ENCODE measurements at places on chromosomes 11 and 22.
A peak's percentile ranks its signal among the peaks of the same experiment; 100 is the strongest.

GRCh38 chr11:62911137-62912130 lies 9.7 kb downstream of the CHRM1 start:
- DNase-seq, result no peak

DNA sequence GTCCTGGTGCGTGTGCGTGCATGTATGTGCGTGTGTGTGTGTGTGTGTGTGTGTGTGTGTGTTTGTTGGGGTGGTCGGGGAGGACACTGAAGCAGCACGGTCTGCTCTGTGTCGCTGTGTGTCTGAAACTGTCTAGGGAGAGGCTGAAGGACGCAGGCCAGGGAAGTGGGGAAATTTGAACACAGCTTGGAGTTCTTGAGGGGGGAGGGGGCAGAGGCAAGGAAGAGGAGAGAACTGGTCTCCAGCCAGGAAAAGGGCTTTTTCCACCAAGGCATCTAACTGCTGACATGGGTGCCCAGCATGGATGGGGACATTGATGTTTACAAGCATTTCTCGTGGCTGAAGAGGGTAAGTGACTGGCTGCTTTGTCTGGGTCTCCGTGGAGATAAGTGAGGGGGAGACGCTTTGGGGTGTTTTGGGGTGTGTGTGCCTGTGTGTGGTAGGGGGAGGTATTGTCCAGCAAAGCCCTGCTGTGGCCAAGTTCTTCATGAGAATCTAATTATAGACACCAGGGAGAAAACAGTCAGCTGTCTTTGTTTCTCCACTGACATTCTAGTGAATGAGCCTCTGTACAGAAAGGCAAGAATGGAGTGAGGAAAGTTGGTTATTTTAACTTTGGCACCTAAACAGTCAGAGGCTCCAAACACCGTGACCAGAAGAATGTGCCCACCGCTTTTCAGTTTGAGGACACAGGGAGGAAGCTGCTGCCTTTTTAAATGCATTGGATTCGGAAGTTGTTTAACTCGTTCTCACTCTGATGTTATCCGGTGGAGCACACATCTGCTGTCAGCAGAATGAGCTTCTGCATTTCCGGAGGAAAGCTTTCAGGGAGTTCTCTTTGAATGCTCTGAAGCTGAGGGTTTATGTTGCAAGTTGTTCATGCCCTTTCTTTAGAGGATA lies 63.7 kb downstream of the PPFIBP2 start:
- DNase-seq, result no peak

- DNase-seq, result no peak
Measured at GRCh38 chr22:17705951-17706900, 67.7 kb downstream of the BCL2L13 start.

DNA sequence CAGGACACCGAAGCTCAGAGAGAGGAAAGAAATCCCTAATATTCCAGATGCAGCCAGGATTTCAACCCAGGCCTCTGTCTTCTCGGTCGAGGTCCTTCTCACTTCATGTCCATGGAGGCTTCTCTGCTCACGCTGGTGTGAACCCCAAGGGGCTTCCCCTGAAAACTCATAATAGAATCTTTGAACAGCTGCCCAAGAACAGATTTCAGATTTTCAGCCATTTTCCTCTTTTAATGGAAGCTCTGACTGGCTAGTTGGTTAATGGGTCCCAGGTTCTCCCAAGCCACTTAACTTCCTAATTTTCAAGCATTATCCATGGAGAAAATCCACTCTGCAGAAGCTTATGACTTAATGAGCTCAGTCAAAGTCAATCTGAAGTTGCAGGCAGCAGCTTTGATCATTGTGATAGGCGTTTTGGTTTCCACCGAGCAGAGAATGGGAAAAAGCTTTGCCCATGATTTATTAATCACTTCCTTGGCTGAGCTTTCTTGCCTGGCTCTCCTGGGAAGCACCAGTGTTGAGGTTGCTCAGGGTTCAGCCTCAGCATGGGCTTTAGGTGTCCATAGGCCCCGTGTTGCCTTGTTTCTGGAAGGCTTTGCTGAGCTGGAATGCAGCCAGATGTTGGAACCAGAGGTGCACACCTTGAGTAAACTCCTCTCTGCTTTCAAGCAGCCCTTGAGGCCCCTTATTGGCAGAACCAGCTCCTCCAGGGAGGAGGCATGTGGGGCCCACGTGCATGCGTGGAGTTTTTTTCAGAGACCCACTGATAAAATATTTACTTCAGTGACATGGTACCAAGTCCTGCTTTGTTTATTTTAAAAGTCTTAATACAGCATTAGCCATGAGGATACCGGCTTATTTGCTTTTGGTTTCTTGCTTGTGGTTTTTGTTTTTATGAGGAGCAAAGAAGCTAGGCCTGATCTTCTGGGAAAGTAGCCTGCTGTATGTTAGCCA lies 25.5 kb downstream of the LDLRAD3 start:
- no peak for DNase-seq

- DNase-seq, result peak; percentile 2
Measured at GRCh38 chr11:73404048-73404447, 27.8 kb downstream of the RELT start.

GRCh38 chr11:46216765-46217089 lies 60.7 kb upstream of the CREB3L1 start:
- no peak for DNase-seq

DNA sequence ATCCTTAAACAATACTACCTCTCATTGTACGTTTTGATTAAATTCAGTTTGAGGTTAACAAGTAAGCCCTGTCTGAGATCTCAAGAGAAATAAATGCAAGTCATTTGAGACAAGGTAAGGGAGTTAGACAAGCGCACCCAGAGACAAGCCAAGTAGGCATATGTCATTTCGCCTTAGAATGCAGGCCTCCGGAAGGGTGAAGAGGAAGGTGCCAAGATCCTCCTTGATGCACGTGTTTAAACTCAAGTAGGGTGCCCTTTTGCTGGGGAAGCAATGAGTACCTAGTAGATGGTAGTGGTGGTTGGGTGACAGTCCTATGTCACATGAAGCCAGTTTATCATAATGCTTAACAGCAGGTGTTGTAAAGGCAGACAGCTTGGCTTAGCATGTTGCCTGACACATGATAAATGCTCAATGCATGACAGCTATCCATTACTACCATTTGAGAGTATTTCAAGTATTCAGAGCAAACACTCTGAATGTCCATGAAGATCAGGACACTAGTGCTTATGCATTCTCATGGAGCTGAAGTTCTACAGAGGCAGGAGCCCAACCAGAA lies 415.9 kb downstream of the TMEM135 start:
- DNase-seq, result no peak

DNA sequence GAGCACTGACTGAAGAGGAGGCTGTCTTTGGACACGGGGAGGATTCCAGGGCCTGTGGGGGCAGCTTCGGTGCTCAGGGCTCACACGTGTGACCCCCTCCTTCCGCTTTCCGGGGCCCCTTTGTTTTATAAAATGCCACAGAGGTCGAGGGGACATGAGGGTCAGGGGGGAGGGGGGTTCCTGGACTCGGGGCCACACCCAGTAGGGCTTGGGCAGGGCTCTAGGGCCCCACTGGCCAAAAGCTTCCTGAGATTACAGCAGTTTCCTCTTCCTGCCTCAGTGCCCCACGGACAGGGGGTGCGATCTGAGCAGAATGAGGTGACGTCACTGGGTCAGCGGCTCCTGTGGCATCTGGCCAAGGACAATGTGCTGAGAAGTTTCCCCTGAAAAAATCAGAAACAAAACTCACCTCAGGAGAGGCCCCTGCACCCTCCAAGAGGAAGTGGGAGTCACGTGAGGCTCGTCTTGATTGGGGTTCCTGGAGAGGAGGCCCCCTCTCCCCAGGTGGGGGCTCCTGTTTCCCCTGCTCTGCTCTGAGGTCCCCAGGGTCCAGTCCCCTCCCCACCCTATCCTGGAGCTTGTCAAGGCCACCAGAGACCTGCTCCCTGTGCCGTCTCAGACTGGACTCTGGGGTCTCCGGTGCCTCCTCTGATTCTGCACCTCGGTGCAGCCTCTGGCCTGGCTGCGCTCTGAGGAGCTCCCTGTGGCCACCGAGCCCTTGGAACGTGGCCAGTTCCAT lies 6.4 kb upstream of the IFITM3 start:
- no peak for DNase-seq

DNA sequence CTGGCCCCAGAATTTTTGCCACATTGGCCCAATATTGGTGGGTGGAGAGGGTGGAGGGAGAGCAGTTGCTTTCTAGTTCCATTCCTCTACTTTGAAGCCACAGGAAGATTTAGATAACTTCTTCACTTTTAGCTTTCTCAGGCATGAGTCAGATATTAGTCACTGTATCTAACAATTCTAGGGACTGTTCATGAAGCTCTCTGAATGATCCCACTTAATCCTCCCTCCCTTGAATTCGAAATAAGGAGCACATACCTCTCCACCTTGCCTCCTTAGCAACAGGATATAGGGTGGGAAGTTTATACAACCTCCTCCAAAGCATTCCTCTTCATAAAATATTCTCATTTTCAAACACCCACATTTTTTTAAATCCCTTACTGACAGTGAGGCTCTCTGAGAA lies 13.5 kb downstream of the FSHB start:
- no peak for DNase-seq

GRCh38 chr11:83302151-83302550 lies 16.0 kb upstream of the CCDC90B start:
- DNase-seq, result no peak

DNA sequence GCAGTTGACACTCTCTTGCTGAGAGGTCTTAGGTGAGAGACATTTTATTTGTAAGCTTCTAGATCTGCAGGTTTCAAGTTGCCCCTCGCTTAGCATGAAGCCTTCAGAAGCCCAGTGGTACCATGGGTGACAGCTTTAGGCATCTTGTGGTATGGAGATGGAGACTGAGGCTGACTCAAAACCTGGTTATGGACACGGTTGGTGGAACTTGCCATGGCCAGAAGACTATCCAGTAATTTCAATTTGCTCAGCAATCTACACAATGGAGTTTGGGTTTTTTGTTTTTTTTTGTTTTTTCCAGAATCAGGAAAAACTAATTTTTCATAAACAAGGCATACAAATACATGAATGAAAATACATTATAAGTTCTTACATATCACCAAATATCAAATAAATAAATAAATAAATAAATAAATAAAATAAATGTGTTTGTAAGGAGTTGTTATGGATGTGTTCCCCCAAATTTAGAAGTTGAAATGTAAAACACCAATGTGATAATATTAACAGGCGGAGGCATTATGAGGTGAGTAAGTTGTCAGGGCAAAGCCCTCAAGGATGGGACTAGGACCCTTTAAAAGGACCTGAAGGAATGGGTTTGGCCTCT lies 22.6 kb downstream of the ETS1 start:
- no peak for DNase-seq

Data from NCI-H748 treated with DMSO at 0.1 percent for 48 hours (cell line).